ENCODE measurements at places on chromosomes 16 and 17. TPM values are rescaled to one million over a fixed set of nuclear protein-coding genes. Genes with fewer than 3 reads are reported as not detected.
A peak's percentile ranks its signal among the peaks of the same experiment; 100 is the strongest.

The HOXB4 gene
- 4.9 TPM for total RNA-seq

The PMP22 gene
- 157 TPM for total RNA-seq

- DNase-seq: peak; percentile 25
Measured at GRCh38 chr17:79034931-79035485, 11.0 kb downstream of the C1QTNF1 start.

DNA sequence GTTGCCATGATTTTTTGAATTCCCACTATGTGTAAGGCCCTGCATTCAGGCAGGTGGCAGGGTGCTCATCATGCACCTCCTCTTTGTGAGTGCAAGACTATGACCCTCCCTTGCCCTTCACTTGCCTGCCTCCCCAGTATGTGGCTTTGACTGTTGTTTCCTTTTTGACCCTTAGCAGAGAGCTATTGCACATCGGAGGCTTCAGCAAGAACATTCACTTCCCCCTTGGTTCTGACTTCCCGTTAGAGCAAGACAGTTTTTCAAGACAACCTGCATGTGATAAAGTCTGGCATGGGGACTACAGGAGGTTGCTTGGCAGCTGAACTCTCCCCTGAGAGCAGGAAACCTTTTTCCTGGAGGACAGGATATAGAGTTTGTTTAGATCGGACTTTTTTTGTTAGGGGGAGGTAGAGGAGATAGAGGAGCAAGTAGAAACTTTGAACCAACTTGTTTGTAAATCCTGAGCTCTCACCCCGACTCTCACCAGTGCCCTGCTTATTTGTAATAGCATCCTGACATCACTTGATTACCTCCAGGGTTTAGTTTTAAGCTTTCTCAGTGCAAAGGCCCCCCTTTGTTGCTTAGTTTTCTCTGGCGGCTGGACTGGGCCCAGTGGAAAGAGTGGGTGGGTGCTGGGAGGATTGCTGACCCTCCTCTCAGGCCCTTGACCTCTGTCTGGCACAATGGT is 34.3 kb downstream of the LIMD2 start:
- DNase-seq: no peak

DNA sequence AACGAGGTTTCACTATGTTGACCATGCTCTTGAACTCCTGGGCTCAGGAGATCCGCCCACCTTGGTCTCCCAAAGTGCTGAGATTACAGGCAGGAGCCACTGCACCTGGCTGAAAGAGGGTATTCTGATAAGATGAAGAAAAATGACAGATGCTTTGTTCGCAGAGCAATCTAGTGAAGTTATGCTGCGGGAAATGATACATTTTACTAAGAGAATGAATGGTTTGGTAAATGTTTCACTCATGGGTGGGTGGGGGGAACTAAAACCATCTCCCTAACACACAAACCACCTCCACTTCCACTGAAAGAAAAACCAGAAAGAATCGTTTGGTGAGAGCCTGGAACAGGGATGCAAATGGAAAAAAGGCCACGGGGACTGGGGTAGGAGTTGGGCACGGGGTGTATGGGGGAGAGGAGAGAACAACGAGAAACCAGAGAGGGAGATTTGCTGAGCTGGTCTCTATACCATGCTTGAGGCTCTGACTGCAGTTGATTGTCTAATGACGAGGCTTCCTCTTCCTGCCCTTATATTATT is 19.0 kb upstream of the XYLT2 start:
- no peak for DNase-seq
